ENCODE measurements at places on chromosomes 6 and 20.
A peak's percentile ranks its signal among the peaks of the same experiment; 100 is the strongest.

DNA sequence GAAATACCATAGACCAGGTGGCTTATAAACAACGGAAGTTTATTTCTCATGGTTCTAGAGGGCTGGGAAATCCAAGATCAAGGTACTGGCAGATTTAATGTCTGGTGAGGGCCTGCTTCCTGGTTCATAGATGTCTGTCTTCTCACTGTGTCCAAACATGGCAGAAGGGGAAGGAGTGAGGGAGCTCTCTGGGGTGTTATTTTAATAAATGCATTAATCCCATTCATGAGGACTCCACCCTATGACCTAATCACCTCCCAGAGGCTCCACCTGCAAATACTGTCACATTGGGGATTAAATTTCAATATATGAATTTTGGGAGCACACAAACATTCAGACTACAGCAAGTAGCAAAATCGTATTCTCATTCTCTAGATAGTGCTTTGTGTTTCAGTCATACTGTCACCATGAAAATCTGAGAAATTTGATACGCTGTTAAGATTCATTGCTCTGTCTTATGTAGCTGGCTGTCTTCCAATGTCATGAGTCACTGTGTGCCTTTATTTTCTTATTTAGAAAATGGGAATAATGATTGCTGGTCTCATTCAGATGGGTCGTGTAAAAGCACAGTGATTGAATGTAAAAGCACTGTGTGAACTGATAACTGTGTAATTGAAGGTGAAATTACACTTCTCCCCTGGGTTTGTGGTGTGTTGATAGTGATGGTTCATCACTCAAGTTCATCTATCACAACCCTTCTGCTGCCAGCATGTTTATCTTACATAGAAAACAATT, 8.9 kb upstream of the ERVFRD-1 start:
- H3K4me1 ChIP-seq, result peaks cover 3% of the 10 kb centered on the region
- peak; percentile 39 for DNase-seq
- no peak overlapping the region for H3K27ac ChIP-seq
- H3K27me3 ChIP-seq, result no peaks in the 10 kb centered on the region
- no peak overlapping the region for H3K4me3 ChIP-seq
- no peaks in the 10 kb centered on the region for H3K36me3 ChIP-seq

GRCh38 chr20:20668639-20669038, 43.8 kb downstream of the RALGAPA2 start:
- H3K36me3 ChIP-seq, result no peaks in the 10 kb centered on the region
- no peak overlapping the region for H3K27ac ChIP-seq
- no peak overlapping the region for H3K4me3 ChIP-seq
- no peaks in the 10 kb centered on the region for H3K27me3 ChIP-seq
- no peaks in the 10 kb centered on the region for H3K4me1 ChIP-seq
- DNase-seq, result peak; percentile 29

DNA sequence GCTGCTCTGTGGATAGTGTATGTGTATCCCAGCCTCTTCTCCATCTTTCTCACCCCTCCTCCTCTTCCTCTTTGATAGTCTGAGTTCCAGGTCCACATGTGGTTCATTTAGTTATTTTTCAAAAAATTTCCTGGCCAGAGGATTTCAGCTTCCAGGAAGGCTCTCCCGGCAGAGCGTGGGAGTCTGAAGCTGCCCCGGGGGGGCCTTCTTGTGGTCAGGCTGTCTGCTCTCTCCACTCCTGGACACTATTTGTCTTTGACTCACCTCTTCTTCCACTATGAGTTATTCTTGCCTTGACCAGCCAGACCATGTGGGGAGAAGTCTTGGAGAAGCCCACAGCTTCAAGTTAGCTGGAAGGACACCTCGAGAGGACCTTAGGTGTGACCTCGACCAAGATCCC, 258.8 kb downstream of the CDC5L start:
- no peaks in the 10 kb centered on the region for H3K36me3 ChIP-seq
- H3K4me3 ChIP-seq, result no peak overlapping the region
- H3K4me1 ChIP-seq, result peaks cover 12% of the 10 kb centered on the region
- H3K27ac ChIP-seq, result no peak overlapping the region

DNA sequence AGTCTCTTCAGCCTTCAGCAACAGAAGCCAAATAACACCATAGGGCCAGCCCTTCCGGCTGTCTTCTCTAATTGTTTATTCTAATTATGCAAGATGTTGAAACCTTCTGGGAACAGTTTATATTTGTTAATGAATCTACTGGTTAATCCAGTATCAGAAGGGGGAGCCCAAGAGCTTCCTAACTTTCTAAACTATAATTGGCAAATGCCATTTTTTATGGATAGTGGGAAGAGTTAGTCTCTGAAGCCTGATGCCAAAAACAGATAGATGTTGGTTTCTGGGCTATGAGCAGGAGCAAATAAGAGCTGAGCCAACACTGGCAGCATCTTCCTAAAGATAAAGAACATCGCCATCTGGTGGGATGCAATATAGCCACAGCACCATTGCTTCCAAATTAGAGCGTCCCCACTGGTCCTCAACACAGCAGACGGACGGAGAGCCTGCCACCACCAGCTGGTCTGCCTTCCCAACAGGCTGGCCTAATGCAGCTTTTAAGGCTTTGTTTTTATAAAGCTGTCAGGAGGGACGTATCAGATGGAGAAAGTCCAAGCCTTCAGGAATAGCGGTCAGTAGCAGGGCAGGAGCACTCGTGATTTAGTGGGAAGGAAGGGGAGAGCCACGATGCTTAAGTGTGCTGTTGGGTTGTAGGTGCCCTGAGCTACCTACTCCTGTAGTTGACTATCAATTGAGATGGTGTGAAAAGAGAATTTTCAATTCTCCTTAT, 118.8 kb downstream of the RALGAPA2 start:
- peak; percentile 75 for DNase-seq
- H3K4me1 ChIP-seq, result peaks cover 3% of the 10 kb centered on the region
- no peak overlapping the region for H3K27ac ChIP-seq
- H3K36me3 ChIP-seq, result peaks cover 2% of the 10 kb centered on the region

GRCh38 chr6:147207837-147208754, 3.9 kb downstream of the STXBP5 start:
- H3K4me3 ChIP-seq, result no peak overlapping the region
- peaks cover 2% of the 10 kb centered on the region for H3K4me1 ChIP-seq
- H3K36me3 ChIP-seq, result no peaks in the 10 kb centered on the region

- no peaks in the 10 kb centered on the region for H3K27me3 ChIP-seq
- H3K4me3 ChIP-seq, result no peak overlapping the region
- H3K36me3 ChIP-seq, result peaks cover 24% of the 10 kb centered on the region
- H3K27ac ChIP-seq, result no peak overlapping the region
Observed at GRCh38 chr6:18189196-18189595, 34.0 kb downstream of the KDM1B start.

DNA sequence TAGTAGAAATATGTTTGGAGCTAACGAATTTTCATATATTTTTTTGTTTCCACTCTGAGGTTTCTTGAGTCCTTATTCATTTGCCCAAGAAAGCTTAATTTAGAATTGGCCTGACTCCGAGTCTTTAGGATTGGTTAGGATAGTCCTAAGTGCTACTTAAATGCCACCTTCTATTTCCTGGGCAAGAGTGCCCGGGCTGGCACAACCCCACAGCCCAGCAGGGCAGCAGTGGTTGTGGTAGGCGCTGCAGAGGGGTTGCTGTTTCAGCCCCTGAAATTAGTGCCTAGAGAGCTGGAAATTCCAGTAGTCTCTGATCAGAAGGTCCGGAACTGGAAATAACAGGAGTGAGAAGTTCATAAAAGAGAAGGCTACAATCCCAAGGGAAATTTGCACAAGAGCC, 139.4 kb upstream of the TENT5A start:
- H3K27ac ChIP-seq, result no peak overlapping the region
- H3K36me3 ChIP-seq, result no peaks in the 10 kb centered on the region
- no peak for DNase-seq
- H3K4me1 ChIP-seq, result peaks cover 6% of the 10 kb centered on the region
- H3K27me3 ChIP-seq, result no peaks in the 10 kb centered on the region
- no peak overlapping the region for H3K4me3 ChIP-seq

- H3K27me3 ChIP-seq, result no peaks in the 10 kb centered on the region
- no peaks in the 10 kb centered on the region for H3K4me1 ChIP-seq
- H3K36me3 ChIP-seq, result no peaks in the 10 kb centered on the region
- H3K27ac ChIP-seq, result no peak overlapping the region
Observed at GRCh38 chr6:63926258-63926780, 290.7 kb downstream of the PHF3 start.

GRCh38 chr20:59412875-59413284, 112.5 kb downstream of the EDN3 start:
- H3K27ac ChIP-seq, result no peak overlapping the region
- H3K4me1 ChIP-seq, result no peaks in the 10 kb centered on the region
- no peak overlapping the region for H3K4me3 ChIP-seq
- no peaks in the 10 kb centered on the region for H3K36me3 ChIP-seq
- DNase-seq, result no peak

DNA sequence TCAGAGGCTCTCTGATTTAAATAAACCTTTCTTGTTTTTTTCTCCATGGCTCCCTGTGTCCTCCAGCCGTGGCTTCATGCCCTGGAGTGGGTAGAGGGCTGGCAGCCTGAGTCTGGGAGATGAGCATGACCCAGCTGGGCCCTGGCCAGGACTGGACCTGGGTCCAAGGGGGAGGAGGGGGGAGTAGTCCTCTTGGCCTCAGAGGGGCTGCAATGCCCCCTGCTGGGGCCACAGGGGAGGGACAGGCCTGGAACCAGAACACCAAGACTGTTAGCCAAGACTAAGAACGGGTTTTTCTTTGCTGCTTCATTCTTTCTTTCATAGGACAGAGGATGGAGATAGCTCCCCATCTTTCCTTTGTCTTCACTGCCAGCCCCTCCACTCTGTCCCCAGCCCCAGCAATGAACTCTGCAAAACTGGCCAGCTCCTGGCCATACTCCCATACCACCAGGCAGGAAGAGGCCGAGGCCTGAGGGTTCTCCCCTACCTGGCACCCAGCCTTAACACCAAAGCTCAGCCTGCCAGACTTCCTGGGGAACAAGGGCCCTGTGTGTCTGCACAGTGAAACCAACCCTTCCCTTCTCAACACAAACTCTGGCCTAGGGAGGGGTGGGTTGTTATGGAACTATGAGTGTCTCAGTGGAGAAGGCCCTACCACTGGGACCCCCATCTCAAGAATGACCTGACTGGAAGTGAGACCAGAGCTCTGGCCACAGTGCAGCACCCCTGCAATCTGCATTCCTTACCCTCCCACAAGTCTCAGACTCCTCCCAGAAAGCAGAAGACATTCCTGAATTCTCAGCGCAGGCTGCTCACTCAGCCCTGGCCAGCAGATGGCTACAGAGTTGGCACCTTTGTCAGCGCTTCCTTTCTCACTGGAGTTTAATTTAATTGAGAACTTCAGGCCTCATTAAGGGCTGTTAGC, 11.0 kb downstream of the SLC29A1 start:
- H3K27me3 ChIP-seq, result no peaks in the 10 kb centered on the region
- H3K36me3 ChIP-seq, result peaks cover 14% of the 10 kb centered on the region

- H3K27ac ChIP-seq, result no peak overlapping the region
- H3K4me1 ChIP-seq, result no peaks in the 10 kb centered on the region
- H3K27me3 ChIP-seq, result no peaks in the 10 kb centered on the region
- H3K36me3 ChIP-seq, result no peaks in the 10 kb centered on the region
Observed at GRCh38 chr20:19114410-19114809, 98.0 kb upstream of the SLC24A3 start.

GRCh38 chr6:107493158-107494057, 3.5 kb downstream of the SOBP start:
- H3K27me3 ChIP-seq, result peaks cover 58% of the 10 kb centered on the region
- no peak overlapping the region for H3K27ac ChIP-seq
- peaks cover 22% of the 10 kb centered on the region for H3K4me1 ChIP-seq

- no peaks in the 10 kb centered on the region for H3K27me3 ChIP-seq
- H3K36me3 ChIP-seq, result no peaks in the 10 kb centered on the region
Observed at GRCh38 chr6:73866305-73866704, 170.3 kb downstream of the CD109 start.

DNA sequence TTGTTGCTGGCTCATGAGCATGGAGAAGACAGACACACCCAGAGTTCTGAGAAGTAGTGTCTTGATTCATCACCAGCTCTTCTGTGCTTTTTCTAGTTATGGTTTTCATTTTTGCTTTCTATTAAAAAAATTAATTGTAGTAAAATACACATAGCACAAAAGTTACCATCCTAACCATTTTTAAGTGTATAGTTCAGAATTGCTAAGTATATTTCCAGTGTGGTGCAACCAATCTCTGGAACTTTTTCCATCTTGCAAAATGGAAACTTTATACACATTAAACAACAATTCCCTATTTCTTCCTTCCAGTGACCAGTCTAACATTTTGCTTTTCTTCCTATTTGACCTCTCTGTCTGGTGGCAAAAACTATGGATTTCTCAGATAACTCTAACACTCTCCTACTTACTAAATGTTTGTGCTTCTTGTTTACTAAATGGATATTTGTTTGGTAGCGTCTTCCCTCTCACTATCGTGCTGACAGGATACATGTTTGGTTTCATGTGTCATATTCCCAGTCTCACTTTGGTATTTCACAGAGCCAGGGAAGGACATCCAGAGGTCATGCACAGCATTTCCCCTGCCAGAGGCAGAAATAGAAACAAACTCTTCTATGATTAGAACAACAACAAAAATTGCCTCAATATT, 40.6 kb downstream of the TXLNB start:
- H3K27me3 ChIP-seq, result no peaks in the 10 kb centered on the region
- peak; percentile 72 for DNase-seq
- no peaks in the 10 kb centered on the region for H3K36me3 ChIP-seq
- H3K4me3 ChIP-seq, result no peak overlapping the region

Data from mesenchymal stem cell (in vitro differentiated cells and primary cell).